ENCODE measurements at places on chromosomes 2 and 18. TPM values are rescaled to one million over a fixed set of nuclear protein-coding genes. Genes with fewer than 3 reads are reported as not detected.

MZT2A gene
- total RNA-seq = 85.3 TPM

C2orf68 gene
- total RNA-seq = 17.7 TPM

AMER3 gene
- total RNA-seq = not detected

- DNase-seq = no peak
- no peaks in the 10 kb centered on the region for H3K27me3 ChIP-seq
- no peaks in the 10 kb centered on the region for H3K36me3 ChIP-seq
- H3K27ac ChIP-seq = no peak overlapping the region
- H3K4me1 ChIP-seq = no peaks in the 10 kb centered on the region
These were observed 477.2 kb downstream of the TRIB2 start for GRCh38 chr2:13193900-13194299.

GRCh38 chr2:99489063-99489760, 605 bp downstream of the REV1 start:
- H3K4me3 ChIP-seq = peak overlapping the region; percentile 94
- H3K27ac ChIP-seq = peak overlapping the region; percentile 99
- no peaks in the 10 kb centered on the region for H3K36me3 ChIP-seq
- H3K4me1 ChIP-seq = peaks cover 5% of the 10 kb centered on the region
- no peaks in the 10 kb centered on the region for H3K27me3 ChIP-seq
- DNase-seq = peak; percentile 67
